ENCODE measurements at places on chromosomes 6 and 20.

DNA sequence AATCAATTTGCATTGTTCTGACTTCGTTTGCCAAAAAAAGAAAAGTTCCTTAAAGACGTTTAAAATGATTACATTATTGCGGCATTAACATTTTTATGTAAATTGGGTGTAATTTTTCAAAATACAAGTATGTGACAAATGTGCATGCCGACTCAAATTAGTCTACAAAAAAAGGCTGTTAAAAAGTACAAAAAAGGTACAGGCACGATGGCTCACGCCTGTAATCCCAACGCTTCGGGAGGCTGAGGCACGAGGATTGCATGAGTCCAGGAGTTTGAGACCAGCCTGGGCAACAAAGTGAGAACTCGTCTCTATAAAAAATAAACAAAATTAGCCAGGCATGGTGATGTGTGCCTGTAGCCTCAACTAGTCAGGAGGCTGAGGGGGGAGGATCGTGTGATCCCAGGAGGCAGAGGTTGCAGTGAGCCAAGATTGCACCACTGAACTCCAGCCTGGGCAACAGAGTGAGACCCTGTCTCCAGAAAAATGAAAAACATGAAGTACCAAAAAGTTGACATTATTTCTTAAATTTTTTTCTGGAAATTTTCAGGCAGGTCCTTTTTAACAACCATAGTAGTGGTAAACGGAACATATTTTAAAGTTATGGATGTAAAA, 90.2 kb downstream of the PTPN1 start:
- DNase-seq, result no peak

DNA sequence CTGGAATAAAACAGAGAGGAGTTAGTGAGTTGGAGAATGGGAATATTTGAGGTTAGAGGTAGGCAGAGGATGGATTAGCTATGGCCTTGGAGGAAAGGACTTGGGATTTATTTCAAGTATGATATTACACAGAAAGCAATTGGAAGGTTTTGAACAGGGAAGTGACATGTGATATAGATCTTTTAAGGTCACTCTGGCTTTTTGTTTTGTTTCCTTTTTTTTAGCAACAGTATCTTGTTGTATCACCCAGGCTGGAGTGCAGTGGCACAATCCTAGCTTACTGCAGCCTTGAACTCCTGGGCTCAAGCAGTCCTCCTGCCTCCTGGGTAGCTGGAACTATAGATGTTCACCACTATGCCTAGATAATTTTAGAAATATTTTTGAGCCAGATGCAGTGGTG, 190.3 kb downstream of the UTRN start:
- DNase-seq, result no peak

DNA sequence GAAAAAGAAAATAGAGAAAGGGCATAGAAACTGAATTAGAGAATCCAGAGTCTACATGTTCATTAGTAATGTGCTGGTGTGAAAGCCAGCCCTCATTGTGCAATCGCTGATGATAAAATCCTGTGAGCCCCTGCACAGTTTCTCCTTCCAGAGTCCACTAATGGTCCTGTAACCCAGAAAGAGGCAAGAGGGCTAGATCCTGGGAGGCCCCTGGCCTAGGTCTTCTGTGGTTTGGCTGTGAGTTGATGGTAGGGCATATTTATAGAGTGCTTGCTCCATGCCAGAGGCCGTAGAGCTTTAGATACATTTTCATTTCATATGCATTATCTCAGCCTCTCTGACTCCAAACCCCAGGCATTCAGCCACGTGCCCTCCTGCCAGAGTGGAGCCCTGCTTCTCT, 94.9 kb upstream of the MTHFD1L start:
- DNase-seq, result no peak

GRCh38 chr6:13427801-13428582, 59.4 kb downstream of the GFOD1 start:
- no peak for DNase-seq

DNA sequence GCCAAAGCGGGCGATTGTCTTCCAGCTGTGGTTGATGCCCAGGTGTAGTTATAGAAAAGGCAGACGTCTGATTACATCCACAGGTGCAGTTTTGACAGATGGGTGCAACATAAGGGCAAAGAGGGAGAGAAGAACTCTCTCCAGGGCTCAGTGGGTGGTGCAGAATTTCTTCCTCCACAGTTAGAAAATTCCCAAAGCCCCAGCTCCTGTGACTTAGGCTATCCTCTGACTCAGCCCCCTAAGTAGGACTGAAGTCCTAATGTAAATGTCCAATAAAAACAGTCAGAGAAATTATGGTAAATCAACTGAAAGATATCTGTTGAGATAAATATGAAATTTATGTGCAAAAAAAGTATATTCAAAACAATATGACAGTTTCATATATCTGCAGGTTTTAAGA, 31.4 kb downstream of the LYRM4 start:
- no peak for DNase-seq

DNA sequence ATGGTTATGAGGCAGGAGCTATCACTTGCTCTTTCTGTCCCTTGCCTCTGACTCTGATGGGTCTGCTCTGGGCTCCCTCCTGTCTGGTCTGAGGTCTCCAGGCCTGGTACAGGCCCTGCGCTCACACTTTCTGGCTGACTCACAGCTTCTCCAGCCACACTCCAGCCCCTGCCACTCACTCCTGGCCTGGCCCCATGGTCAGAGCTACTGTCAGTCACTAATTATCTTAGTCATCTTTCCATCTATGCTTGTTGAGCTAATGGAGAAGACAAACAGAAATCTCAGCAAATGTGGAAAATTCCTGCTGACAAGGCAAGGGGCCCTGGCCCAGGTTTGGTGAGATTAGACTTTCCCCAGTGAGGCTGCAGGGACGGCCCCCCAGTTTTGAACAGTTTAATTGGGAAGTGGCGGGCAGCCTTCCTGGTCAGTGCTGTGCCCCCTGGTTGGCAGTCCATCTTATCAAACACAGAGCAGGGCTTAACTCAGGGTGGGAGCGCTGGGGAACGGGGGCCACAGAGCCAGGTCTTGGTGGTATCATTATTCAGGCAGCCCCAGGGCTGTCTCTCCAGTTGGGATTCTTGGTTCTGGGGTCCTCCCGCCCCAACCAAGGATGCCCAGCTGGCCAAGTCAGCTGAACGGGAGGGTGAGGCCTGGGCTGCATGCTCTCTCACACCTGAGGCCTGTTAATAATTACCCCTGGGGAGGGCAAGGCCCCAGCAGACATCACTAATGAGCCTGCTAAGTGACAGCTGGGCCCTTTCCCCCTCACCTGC, 63.4 kb downstream of the VEGFA start:
- DNase-seq, result no peak

GRCh38 chr6:52076791-52077179, 10.6 kb downstream of the PKHD1 start:
- no peak for DNase-seq

- DNase-seq, result no peak
These were observed 68.1 kb downstream of the IBTK start for GRCh38 chr6:82179415-82179814.

DNA sequence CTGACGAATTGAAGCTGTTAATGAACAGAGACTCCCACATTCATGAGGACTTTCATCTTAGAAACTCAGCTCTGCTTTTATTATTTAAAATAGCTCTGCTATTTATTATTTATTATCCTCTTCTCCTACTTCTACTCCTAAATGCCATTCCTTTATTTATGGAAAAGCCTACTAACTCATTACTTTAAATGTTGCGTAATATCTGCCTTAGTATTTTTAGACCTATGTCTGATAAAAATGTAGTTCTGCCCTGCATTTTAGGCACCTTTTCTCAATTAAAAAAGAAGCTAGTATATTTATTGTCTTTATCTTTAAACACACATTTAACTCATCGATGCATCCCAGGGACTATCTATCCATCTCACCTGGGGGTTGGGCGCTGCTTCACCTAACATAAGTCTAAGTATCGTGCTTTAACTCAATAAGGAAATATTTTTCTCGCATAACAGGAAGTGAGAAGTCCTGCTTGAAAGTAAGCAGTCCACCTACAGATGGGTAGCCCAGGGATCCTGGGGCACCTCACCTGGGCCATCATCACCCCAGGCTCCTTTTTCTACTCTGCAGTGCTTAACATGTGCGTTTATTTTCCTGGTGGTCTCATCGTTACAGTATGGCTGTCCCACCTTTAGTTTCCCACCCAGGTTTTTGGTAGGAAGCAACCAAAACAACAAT, 31.3 kb upstream of the FAM184A start:
- DNase-seq, result no peak

GRCh38 chr20:24045621-24046318, 57.2 kb upstream of the GGTLC1 start:
- DNase-seq, result no peak

GRCh38 chr6:105105094-105105493, 74.7 kb downstream of the POPDC3 start:
- DNase-seq, result no peak

DNA sequence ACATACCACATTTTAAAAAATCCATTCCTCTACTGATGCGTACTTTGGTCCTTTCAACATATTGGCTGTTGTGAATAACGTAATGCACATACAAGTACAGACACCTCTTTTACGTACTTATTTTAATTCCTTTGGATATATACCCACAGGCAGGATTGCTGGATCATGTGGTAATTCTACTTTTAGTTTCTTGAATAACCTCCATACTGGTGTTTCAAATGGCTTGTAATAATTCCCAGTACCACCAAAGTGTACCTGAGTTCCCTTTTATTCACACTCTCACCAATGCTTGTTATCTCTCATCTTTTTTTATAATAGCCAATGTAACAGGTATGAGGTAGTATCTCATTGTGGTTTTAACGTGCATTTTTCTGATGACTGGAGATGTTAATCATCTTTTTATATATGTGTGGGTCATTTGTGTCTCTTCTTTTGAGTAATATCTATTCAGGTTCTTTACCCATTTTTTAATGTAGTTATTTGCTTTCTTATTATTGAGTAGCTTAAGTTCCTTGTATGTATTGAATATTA, 191.9 kb downstream of the ADGB start:
- DNase-seq, result no peak

- DNase-seq, result no peak
These were observed 231.6 kb downstream of the LRFN2 start for GRCh38 chr6:40355532-40355931.

- DNase-seq, result no peak
These were observed 11.0 kb upstream of the FOXF2 start for GRCh38 chr6:1378065-1379016.

DNA sequence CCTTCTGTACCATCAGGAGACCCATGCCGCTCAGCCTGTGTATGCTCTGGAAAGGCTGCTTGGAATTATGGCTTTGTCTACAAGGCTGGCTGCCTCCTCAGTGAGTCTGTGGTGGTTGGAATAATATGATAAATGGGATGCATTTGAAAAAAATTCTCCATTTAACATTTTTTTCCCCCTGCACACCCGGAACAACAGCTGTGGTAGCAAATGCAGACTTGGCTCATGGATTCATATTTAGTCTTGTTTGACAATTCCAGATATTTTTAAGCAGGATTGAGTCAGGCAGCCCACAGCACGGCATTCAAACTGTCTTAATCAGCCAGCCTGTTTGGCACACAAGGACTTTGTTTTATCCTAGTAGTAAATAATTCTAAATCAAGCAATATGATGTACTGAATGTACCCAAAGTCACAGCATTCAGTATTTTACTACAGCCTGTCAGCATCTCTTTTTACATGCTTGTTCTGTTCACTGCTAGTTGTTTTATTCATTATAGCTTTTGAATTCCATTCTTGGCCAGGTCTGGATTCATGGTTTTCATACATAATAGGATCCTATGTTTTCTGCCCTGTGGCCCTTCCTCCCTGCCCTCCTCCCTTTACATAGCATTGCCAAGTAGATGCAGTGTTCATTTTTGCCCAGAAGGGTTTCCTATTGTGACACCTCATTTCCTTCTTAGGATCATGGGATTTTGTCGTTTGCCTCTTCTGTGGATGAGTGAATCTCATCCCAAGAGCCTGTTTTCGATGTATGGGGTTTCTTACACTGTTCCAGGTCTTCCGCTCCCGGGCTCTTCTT, 68.1 kb downstream of the LRRC1 start:
- DNase-seq, result peak; percentile 95

DNA sequence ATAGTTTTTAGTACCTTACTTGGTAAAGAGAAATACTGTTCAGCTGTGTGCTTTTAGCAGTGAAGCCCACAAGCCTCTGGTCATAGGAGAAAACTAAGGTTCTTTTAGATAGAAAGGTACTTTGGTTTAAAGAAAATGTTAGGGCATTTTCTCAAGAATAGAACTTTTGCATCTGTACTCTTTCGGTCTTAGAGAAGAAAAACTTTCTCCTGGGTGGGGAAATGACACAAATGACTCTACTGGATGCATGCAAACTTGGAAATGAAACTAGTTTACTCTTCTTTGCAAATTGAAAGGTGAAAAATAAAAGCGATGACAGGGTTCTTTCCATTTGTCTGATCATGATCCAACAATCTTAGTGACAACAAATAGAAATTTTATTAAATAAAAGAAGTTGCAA, 2.1 kb upstream of the TMEM217 start:
- DNase-seq, result no peak

DNA sequence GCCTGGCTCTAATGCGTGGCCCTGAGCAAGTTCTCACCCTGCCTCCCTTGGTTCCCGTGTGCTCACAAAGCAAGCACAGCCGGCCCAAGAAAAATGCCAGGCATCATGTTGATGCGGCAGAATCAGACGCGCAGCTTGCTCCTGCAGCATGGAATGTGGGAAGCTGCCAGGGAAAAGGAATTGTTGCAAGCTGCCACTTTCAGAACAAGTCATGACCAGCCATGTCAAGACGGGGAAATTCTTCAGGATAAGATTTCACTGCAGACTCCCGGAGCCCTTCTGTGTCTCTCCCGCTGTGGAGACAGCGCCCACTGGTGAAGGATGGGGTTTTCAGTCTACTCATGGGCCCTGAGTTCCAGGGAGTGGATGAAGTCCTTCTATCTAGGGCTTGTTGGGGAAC, 4.6 kb downstream of the DACT2 start:
- no peak for DNase-seq

DNA sequence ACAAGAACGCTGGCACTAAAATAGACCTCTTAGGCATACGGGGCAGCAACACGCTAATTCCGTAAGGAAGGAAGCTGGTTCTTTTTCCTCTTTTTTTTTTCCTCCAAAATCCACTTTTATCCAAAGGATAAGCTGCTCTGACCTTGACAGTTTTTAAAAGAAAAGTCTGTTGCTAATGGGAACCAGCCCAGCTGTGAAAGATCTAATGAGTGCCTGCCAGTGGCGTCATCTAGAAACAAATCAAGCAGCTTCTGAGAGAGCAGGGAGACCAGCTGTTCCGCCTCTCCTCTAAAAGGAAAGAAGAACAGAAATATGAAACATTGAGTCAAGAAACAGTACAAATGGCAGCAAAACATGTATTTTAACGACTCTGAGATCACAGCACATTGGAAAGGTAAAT, 78.6 kb downstream of the FAXC start:
- no peak for DNase-seq

GRCh38 chr6:135939208-135939591, 87.7 kb downstream of the PDE7B start:
- peak; percentile 94 for DNase-seq
